Psoas muscle (tissue), 8 donors: ENCODE measurements at places on chromosomes 6 and 20. TPM values are rescaled to one million over a fixed set of nuclear protein-coding genes. Genes with fewer than 3 reads are reported as not detected.

DNA sequence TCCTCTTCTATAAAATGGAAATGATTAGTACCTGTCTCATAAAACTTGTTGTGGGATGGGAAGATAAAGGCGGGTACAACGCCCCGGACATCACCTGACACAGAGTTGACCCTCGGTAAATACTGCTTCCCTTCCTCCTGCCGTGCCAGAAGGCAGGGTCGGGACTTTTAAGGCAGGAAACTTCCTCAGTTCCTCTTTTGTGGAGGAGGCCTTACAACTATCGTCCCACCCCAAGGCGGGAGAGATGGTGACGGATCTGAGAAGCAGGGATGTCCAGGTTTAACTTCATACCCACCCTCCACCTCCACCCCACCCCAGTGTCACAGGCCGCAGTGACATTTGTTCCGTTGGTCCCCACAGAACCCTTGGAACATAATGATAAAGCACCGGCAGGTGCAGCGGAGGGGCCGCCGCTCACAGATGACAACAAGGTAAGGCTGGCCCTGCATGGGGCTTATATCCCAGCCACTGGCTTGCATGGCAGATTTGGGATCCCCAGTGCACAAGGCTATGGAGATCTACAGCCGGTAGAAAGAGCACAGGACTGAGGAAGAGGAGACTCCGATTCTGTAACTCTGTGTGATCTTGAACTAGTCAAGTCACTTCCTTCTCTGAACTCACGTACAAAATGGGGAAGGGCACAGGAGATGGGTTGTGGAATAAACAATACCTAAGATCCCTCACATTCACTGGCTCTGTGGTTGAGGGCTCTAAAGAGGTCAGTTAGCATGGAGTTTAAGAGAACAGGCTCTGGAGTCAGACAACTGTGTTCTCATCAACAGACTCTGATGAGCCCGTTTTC, 764 bp downstream of the DNTTIP1 start:
- DNase-seq: no peak

GRCh38 chr6:69285054-69285453, 511.8 kb downstream of the LMBRD1 start:
- DNase-seq: no peak

DNA sequence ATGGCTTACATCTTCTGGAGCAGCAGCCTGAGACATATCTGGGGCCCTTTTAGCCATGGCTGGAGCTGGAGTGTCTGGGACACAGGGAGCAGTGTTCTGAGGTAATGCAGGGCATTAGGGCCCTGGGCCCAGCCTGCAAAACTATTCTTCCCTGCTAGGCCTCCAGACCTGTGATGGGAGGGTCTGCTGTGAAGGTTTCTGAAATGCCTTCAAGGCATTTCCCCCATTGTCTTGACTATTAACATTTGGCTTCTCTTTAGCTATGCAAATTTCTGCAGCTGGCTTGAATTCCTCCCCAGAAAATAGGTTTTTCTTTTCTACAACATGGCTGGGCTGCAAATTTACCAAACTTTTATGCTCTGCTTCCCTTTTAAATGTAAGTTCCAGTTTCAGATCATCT, 61.5 kb downstream of the EDN1 start:
- no peak for DNase-seq

DNA sequence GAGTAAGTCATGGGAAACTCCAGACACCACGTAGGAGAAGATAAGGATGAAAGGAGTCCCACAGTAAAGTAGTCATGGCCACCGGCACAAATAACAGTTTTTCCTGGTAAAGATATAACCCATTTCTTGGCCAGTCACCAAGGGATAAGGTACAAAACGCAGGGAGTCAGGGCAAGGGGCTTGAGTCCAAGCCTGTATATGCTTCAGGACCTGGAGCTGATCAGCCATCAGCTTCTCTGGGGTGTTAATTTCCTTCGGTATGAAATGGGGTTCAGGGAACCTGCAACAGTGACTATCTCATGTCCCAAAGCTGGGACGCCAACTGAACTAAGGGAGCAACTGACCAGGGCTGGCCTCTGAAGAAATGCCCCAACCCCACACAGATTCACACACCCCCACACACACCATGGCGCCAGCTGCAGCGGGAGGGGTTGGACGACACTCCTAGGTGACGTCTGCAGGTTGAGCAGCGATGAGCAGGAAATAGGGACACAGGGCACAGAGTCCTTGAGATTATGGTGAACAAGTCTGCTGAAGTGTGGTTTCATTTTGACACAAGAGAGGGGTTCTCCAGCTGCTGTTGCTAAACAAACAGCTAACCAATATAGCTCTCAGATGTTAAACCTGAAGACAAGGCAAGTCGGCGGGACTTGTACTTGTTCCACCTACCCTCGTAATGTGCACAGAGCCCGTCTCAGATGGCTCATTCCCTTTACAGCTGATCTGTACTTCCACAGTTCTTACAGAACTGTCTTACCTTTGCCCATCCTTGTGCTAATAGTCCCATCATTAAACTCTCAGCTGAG, 7.4 kb upstream of the ADTRP start:
- DNase-seq: no peak

NFATC2 gene
- total RNA-seq: 2.3 TPM

GRCh38 chr6:40308533-40309306, 278.4 kb downstream of the LRFN2 start:
- no peak for DNase-seq

- DNase-seq: no peak
Measured at GRCh38 chr6:15500901-15501825, 161.7 kb downstream of the DTNBP1 start.

GRCh38 chr6:113610377-113610988, 246.7 kb upstream of the MARCKS start:
- DNase-seq: no peak

- no peak for DNase-seq
Measured at GRCh38 chr6:108123481-108123929, 42.3 kb upstream of the NR2E1 start.

- DNase-seq: no peak
Measured at GRCh38 chr20:56706867-56707360, 77.8 kb downstream of the TFAP2C start.

- no peak for DNase-seq
Measured at GRCh38 chr6:72739368-72739779, 117.5 kb downstream of the KCNQ5 start.

DNA sequence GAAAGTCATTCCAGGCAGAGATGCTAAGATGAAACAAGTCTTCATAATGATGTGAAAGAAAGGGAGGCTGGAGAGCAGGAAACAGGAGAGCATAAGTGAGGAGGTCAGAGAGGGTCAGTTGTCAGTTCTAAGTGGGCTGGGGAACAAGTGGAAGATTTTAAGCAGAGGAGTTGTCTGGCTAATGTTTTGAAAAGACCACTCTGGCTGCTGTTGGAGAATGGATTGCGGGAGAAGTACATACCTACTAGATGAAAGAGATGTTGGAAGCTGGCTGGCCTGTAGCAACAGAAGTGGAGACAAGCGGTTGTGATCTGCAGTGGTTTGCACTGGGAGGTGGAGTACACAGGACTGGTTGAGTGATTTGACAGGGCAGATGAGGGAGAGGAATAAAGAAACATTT, 10.1 kb downstream of the SLC35F1 start:
- DNase-seq: no peak

LY6G6D gene
- not detected for total RNA-seq

DNA sequence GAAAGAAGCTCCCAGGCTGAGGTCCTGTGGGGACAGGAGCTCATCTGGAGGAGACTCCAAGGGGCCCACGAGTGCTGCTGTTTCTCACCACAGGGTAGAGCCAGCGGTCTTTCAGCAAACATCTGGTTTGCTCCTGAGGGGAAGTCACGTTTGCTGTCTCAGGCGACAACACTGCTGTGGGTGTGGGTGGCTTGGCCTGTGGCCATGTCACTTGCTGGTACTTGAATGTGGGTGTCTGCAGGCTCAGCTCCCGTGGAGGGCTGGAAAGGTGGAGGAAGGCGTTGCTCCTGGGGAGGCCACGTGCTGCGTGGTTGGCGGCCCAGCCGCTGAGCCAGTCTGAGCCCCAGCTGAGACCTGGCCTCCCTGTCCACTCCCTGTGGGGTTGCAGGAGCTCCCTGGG, 52.8 kb upstream of the MPC1 start:
- no peak for DNase-seq

- DNase-seq: no peak
Measured at GRCh38 chr20:62734326-62734725, 25.7 kb downstream of the NTSR1 start.

DNA sequence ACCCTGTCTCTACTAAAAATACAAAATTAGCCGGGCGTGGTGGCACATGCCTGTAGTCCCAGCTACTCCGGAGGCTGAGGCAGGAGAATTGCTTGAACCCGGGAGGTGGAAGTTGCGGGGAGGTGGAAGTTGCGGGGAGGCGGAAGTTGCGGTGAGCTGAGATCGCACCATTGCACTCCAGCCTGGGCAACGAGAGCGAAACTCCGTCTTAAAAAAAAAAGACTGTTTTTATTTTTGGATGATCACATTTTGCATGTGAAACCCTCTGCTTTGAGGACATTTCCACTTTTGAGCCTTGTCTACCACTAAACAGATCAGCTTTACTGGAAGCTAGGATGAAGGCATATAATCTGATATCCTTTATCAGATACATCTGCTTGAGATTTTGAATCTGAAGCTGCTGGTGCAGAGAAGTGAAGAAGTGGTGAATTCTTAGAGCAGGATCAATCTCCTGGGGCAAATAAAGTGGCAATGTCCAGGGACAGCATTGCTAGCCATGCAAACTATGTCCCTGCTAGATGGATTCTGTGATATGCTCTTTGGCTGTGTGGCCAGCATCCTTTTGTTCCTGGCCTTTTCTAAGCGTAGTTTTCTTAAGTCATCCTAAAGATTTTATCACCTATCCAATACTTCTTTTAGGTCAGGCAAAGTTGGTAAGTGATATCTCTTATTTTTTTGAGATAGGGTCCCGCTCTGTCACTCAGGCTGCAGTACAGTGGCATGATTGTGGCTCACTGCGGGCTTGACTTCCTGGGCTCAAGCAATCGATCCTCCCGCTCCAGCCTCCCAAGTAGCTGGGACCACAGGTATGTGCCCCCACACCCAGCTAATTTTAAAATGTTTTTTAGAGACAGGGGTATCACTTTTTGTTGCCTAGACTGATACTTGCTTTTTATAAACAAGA, 23.3 kb downstream of the RBL1 start:
- no peak for DNase-seq

PTPN1 gene
- total RNA-seq: 112 TPM

- DNase-seq: no peak
Measured at GRCh38 chr20:7926323-7926722, 13.9 kb downstream of the HAO1 start.

GRCh38 chr6:113825781-113826180, 31.4 kb upstream of the MARCKS start:
- peak; percentile 78 for DNase-seq

KCNS1 gene
- total RNA-seq: not detected

DNA sequence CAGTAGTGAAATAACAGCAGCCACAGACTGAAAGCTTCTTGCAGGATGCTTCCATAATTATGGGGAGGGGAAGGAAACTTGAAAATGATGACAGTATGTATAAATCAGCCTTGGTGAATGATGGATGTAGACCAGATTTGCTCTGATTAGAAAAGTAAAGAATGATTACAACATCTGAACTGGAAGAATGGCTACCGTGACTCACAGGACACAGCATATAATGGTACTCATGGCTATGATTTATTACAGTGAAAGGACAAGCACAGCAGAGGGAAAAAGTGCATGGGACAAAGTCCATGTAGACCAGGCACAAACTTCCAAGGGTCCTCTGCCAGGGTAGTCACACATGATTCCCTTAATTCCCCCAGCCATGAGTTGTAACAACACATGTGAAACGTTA, 70.7 kb upstream of the POPDC3 start:
- DNase-seq: no peak
